ENCODE measurements at places on chromosomes 12 and 14.

- no peak for DNase-seq
These were observed 119.6 kb downstream of the GCH1 start for GRCh38 chr14:54782751-54783659.

GRCh38 chr14:36439766-36440165 is 80.3 kb downstream of the NKX2-1 start:
- DNase-seq: no peak

- DNase-seq: no peak
These were observed 1238.5 kb downstream of the SLC16A7 start for GRCh38 chr12:60834372-60834771.

DNA sequence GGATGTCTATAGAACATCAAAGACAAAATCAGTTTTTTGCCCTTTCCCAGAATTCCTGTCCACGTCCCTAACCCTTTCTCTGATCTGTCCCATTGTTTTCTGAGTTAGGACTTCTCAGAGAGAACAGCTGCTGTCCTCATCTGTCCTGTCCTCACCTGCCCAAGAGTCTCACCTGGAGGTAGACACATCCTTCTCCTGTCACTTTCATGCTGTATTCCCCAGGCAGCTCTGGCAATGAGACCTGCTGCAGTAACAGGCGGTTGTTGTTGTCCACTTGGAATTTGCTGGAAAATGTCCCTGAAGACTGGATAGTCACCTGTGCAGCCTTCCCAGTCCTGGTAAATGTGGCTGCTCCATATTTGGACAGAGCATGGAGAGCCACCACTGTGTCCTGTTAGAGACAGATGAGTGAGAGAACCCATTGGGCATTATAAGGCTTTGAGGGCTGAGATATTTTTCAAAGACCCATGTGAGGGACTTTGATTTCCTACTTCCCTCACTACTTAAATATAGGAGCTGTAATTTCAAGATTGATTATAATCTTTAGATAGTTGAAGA is 43.2 kb downstream of the A2M start:
- no peak for DNase-seq

DNA sequence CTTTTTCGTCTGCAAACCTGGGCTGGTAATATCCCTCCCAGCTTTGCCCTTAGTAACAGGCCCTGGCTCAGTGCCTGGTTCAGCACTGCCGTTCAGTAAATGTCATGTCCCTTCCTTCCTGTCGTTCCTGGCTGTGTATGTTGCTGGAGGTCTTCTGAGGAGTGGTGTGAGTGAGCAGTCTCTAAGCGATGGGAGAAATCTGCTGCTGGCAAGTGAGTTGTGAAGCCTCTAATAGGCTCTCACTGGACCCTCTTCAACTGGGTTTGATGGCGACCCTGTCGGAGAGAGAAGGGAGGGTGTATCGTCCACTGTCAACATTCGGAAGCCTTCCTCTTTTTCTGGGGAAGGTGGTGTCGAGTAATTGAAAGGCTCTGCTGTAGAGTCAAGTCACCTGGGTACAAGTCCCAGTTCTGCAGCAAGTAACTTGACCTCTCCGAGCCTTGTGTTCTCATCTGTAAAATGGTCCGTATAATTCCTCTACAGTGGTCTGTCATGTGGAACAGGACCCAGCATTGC is 62.8 kb downstream of the HRK start:
- peak; percentile 52 for DNase-seq

- DNase-seq: no peak
These were observed 60.4 kb downstream of the SLC15A4 start for GRCh38 chr12:128763395-128763794.

DNA sequence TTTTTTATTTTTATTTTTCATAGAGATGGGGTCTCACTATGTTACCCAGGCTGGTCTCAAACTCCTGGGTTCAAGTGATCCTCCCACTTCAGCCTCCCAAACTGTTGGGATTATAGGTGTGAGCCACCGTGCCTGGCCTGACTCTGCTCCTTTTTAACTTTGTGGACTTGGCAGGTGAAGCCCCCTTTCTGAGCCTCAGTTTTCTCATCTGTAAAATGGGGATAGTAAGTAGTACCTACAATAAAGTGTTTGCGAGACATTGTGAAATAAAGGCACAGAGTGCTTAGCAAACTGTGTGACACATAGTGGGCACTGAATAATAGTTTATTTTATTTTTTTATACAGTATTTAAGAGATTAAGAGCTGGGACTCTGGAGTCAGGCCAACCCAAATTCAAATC is 21.1 kb upstream of the MED13L start:
- no peak for DNase-seq

DNA sequence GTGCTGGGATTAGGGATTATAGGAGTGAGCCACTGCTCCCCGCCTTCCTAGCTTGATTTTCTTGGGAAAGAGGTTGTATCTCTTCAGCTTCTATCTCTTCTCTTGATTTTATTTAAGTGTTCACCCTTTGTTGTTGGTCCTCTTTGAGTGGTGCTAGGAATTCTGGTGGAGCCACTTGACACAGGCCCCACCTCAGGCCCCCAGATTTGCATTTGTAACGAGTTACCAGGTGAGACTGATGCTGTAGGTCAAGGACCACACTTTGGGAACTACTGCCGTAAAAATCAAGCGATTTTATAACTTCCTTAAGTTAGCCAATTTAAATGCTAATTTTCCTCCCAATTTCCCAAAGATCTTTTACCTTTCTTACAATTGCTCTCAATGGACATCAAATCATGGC is 26.3 kb downstream of the SRGAP1 start:
- DNase-seq: no peak

DNA sequence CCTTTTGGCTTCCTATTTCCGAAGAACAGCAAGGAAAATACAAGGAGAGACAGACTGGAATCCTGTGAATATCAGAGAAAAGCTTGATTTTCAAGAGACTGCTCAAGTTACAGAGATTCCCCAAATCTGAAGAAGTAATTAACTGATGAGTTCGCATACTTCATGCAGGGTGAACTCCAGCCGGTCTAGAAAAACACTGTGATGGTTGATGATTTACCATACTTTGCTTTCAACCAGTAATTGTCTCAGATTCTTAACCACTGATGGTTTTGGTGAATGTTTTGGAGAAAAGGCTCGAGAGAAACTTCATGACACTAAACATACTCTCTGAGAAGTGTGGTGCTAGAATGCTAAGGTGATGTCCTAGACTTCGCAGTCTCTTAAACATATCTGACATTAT is 4.4 kb upstream of the PLXNC1 start:
- no peak for DNase-seq

DNA sequence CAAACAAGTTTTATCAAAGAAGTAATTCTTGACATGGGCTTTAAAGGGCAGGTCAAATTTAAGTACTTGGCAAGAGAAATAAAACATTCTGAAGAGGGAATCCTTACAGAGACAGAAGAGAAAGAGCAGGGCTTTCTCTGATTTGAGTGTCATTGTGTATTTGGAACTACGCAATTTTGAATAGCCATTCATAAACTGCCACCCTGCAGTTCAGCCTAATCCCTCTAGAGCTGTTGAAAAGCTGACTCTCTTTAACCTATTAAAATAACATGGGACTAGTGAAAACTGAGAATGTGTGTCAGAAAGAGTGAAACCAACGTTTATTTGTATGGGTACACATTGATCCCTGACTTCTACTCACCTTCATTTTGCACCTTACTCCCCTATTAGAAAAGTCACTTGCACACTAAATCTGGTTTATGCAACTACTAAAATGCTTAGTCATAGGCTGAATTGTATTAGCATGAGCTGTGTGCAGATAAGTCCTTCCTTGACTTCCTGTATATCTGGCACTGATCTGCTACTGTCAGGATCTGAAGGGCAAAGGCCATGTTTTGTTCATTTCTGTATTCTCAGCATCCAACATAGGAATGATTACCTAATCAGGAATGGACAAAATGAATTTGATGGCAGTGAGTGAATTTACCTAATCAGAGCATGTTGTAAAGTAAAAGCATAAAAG is 458.9 kb downstream of the NOVA1 start:
- DNase-seq: no peak

- peak; percentile 79 for DNase-seq
These were observed 18.2 kb upstream of the CLEC2D start for GRCh38 chr12:9651265-9651729.

- no peak for DNase-seq
These were observed 159.3 kb downstream of the SLC25A21 start for GRCh38 chr14:37013078-37013477.

DNA sequence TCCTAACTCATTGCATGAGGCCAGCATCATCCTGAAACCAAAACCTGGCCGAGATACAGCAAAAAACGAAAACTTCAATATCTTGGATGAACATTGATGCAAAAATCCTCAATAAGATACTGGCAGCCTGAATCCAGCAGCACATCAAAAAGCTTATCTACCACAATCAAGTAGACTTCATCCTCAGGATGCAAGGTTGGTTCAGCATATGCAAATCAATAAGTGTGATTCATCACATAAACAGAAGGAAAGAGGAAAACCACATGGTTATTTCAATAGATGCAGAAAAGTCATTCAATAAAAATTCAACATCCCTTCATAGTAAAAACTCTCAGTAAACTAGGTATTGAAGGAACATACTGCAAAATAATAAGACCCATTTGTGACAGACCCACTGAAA is 56.5 kb upstream of the PPFIA2 start:
- no peak for DNase-seq

GRCh38 chr12:44021471-44021971 is 185.6 kb downstream of the TMEM117 start:
- DNase-seq: no peak

GRCh38 chr12:40988355-40988754 is 199.8 kb upstream of the PDZRN4 start:
- DNase-seq: no peak

DNA sequence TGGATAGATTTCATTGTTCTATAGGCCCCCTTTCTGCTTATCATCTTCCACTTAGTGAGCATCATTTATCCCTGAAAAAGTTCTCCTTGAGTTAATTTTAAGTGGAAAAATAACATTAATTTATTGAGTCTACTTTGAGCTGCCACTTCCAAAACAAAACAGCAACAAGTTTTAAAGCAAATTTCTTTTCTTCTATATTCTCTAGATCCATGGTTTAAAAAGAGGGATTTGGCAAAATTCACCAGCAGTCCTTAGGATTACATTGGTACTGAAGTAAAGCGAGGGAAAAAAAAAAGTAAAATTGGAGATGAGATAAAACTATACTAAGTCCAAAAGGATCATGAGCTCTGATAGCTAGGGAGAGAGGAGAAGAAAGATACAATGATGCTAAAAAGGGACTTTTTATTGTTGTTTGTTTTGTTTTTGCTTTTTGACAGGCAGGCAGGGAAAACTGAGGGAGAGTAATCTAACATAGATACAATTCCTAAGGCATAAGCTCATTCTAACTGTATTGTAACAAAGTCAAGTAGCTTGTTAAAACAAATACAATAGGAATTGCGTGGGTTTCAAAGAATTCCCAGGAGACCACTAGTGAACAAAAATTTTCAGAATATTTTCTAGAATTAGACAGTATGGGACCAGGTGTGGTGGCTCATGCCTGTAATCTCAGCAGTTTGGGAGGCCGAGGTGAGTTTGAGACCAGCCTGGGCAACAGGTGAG is 19.2 kb upstream of the PLEKHA5 start:
- DNase-seq: no peak

GRCh38 chr12:64912516-64913255 is 88.2 kb downstream of the TBC1D30 start:
- DNase-seq: no peak

- no peak for DNase-seq
These were observed 27.5 kb upstream of the DENND5B start for GRCh38 chr12:31618228-31619025.

DNA sequence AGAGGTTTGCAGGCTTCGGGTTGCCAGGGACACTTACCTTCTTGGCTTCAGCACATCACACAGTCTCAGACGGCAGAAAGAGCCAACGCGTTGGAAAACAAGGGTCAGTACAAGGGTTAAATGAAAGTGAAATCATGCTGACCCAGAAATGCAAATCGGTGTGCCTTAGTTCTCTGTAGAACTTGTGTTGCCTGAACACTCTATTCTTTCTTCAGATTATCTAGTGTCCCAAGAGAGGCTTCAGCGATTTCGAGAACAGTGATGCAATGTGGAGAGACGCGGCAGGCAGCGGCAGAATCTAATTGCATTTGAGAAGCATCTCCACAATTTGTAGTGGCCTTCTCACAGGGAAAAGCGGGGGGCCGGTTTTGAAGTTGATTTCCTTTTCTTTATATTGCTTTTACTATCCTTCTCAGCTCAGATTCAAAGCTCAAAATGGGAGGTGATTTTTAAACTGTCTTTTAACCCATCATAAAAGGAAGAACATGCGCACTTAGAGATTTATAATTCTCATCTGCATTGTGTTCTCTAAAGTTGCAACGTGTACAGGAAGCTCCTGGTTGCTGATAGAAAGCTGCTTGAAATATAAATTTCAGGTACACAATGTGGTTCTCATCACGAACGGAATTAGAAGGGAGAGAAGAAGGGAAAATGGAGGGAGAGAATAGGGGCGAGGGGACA is 67.8 kb upstream of the EGLN3 start:
- DNase-seq: no peak

- DNase-seq: no peak
These were observed 68.6 kb downstream of the ACTN1 start for GRCh38 chr14:68910540-68910939.

GRCh38 chr14:104582662-104583061 is 3.1 kb downstream of the C14orf180 start:
- no peak for DNase-seq

GRCh38 chr12:4228122-4228580 is 45.4 kb upstream of the CCND2 start:
- DNase-seq: no peak

- DNase-seq: no peak
These were observed 11.6 kb downstream of the SMIM41 start for GRCh38 chr12:52091061-52091460.

- no peak for DNase-seq
These were observed 209.5 kb upstream of the STXBP6 start for GRCh38 chr14:25259470-25259869.

GRCh38 chr12:29858270-29858786 is 74.6 kb upstream of the TMTC1 start:
- no peak for DNase-seq

- DNase-seq: no peak
These were observed 205.2 kb upstream of the GRIP1 start for GRCh38 chr12:66884091-66884490.

DNA sequence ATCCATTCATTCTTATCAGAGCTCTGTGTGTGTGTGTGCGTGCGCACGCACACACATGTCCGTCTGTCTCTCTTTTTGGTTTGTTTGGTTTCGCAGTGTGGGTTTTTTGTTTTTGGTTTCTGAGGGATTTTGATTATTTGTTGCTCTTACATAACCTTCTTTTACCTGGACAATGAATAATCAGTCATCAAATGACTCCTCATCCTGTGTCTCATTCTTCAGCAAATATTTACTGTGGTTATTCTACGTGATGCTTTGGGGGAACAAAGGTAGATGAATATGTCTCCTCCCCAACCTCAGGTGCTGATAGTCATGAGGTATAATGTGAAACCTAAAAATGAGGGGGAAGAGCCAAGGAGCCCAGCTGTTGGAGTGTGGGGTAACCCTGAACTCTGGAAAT is 92.4 kb downstream of the SAMD4A start:
- no peak for DNase-seq

GRCh38 chr12:44847888-44848702 is 28.0 kb downstream of the NELL2 start:
- DNase-seq: peak; percentile 74

All from stimulated activated effector memory CD8-positive, alpha-beta T cell treated with anti-CD3 and anti-CD28 coated beads, Interleukin-12 subunit alpha, Interleukin-12 subunit beta, amount 100 ng/mL, for 72 hours (primary cell).